ENCODE measurements at places on chromosomes 3 and 15. TPM values are rescaled to one million over a fixed set of nuclear protein-coding genes. Genes with fewer than 3 reads are reported as not detected.

GRCh38 chr3:76010252-76010651, 224.9 kb upstream of the ZNF717 start:
- DNase-seq = no peak
- H3K4me1 ChIP-seq = no peaks in the 10 kb centered on the region
- H3K36me3 ChIP-seq = no peaks in the 10 kb centered on the region
- H3K27ac ChIP-seq = no peak overlapping the region
- no peak overlapping the region for H3K4me3 ChIP-seq

DNA sequence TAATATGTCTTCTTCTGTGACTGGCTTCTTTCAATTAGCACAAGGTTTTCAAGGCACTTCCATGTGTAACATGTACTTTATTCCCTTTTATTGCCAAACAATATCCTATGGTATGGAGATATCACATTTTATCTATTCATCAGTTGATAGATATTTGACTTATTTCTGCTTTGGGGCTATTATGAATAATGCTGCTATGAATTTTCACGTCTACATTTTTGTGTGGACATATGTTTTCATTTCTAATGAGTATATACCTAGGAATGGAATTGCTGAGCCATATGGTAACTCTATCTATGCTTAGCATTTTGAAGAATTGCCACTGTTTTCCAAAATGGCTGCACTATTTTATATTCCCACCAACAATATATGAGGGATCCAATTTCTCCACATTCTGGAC, 3.6 kb upstream of the AGTR1 start:
- H3K27ac ChIP-seq = no peak overlapping the region
- H3K4me3 ChIP-seq = no peak overlapping the region
- H3K27me3 ChIP-seq = no peaks in the 10 kb centered on the region
- no peaks in the 10 kb centered on the region for H3K4me1 ChIP-seq
- no peak for DNase-seq

DNA sequence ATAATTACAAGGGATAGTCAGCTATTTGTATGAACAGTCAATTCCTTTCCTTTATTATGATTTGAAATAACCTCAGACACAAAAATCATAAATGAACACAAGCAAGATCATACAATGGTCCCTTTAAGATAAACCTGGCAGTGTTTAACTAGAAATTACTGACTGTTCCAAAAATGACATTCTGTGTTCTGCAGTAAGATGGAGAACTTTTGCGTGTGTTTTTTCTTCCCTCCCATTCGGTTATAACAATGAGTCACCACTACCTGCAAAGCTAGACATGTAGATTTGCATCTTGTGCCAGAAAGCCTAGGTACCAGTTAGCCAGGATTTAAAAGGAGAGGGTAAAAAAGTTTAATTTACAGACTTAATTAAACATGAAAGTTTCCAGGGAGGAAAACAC, 248.2 kb upstream of the ADAMTS9 start:
- H3K27me3 ChIP-seq = no peaks in the 10 kb centered on the region
- H3K4me1 ChIP-seq = no peaks in the 10 kb centered on the region
- no peaks in the 10 kb centered on the region for H3K36me3 ChIP-seq

The ARHGEF26 gene
- total RNA-seq = 0.12 TPM

The MEF2A gene
- 35.4 TPM for total RNA-seq

All from T-cell (primary cell).